ENCODE measurements at places on chromosomes 13 and 19.

- DNase-seq: no peak
Observed at GRCh38 chr13:57653229-57653989, 21.9 kb downstream of the PCDH17 start.

DNA sequence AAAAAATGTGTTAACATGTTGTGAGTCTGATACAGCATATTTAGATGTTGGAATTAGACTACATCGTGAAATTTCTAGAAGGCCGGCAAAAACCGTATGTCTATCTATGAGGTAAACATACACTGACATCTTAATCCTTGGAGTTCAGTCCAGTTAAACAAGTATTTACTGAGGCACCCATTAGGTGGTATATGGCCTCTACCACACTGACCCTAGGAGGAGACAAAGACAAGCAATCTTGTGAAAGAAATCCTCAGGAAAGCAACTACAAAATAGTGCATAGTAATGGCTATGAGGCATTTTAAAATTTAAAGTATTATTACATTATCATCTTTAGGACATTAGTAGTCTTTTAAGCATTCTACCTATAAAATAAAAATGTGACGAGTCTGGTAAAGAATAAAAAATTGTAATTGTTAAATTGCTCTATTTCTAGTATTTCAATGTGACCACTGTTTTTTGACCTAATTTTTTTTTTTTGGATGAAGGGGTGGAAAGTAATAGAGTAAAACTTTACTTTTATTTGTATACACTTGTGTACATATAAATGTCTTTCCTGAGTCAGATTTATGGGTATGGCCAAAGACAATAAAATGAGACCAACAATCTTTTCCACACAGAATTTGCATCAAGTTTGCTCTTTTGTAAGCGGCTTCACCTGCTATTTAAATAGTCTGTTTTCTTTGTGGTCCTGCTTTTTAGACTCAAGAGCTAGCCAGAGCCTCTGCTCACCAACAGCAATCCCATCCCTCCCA, 50.5 kb downstream of the KATNAL1 start:
- no peak for DNase-seq

- no peak for DNase-seq
Observed at GRCh38 chr13:33322965-33323668, 37.6 kb upstream of the STARD13 start.

GRCh38 chr13:32989290-32989667, 26.9 kb upstream of the KL start:
- DNase-seq: no peak

- no peak for DNase-seq
Observed at GRCh38 chr19:18603255-18603957, 3.2 kb downstream of the CRLF1 start.

DNA sequence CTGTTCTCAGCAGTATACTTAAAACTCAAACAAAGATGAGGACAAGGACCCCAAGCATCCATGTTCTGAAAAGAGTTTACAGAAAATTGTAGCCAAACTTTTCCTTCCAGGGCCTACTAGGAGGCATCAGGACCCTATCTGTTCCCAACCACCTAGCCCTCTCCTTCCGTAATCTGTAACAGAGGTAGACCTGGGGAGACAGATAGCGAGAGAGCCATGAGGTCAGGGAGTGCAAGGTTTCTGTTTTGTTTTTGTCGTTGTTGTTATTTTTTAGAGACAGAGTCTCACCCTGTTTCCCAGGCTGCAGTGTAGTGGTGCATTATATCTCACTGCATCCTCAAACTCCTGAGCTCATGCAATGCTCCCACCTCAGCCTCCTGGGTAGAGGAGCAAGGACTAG, 83.9 kb upstream of the POSTN start:
- no peak for DNase-seq

- DNase-seq: no peak
Observed at GRCh38 chr13:34672631-34673030, 269.4 kb upstream of the NBEA start.

GRCh38 chr13:100269837-100270236, 180.9 kb downstream of the PCCA start:
- no peak for DNase-seq

GRCh38 chr13:23828866-23829265, 60.3 kb downstream of the MIPEP start:
- DNase-seq: no peak

DNA sequence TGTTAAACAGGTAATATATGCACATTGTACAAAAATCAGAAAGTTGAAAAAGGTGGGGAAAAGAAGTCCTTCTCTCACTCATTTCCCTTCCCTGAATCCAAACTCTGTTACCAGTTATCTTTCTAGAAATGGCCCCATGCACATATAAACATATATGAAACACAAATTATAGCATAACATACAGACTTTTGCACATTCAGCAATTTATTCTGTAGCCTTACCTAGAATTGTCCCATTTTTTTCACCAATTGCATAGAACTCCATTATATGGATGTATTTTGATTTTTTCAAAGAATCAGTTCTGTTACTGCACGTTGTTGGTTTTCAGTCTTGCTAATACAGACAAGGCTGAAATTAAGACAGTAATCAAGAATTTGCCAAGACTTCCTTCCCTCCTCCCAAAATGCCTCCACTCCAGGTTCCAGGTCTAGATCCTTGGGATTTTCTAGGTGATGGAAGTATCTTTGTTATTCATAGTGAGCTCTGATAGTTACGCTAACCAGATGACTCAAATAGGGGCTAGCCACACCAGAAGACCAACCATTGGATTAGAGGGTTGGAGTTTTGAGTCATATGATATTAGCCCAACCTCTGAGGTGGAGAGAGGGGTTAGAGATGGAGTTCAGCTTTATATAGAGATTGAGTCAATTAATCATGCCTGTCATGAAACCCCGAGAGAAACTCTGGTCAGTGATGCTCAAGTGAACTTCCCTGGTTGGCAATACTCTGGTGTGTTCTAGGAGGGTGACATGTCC, 30.7 kb downstream of the GPR180 start:
- DNase-seq: no peak

DNA sequence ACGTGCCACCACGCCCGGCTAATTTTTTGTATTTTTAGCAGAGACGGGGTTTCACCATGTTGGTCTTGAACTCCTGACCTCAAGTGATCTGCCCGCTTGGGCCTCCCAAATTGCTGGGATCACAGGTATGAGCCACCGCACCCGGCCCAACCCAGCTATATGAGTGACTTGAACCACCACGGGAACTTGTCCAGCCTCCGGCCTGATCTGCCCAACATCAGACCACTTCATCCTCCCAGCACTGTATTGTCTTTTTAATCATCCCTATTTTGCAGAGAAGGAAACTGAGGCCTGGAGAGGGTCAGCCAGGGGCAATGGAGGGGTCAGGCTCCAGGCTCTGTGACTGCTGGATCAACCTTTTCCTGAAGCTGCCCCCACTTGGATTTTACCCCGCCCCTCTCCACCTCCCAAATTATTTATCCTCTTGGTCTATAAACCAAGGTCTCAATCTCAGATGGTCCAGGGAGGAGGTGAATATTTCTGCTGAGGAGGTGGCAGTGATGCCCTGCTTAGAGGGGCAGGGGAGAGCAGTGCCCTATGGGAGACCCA, 893 bp upstream of the PLIN3 start:
- DNase-seq: no peak
